ENCODE measurements at places on chromosomes 4 and X.
A peak's percentile ranks its signal among the peaks of the same experiment; 100 is the strongest.

GRCh38 chr4:76148142-76148865 lies at the start of gene NUP54:
Gene NUP54, minus strand, starts transcription at chr4:76148397. Its CDS starts 23 bp downstream, at chr4:76148374.
- peak; percentile 93 for DNase-seq

DNA sequence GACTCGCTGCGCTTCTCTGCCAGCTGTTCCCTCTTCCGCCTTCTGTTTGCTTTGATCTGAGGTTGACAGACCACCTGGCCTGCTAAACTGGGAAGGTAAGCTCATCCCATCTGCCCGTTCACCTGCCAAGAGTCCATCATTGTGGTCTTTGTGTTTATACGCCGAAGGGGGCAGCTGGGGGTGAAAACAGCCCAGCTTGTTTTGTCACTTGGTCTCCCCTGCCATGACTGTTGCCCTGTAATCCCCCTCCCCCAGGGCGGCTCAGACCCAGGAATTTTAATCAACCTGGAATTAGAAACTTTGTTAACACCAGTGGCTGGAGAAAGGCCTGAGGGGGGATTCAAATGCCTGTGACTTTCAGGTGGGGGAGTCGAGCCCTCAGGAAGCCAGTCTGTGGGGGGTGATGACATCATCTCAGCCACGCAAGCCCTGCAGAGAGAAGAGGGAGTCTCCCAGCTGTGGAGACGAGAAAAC lies 333.3 kb downstream of the BCOR start:
- no peak for DNase-seq

GRCh38 chr4:123739806-123740205 lies 343.2 kb downstream of the SPRY1 start:
- no peak for DNase-seq

DNA sequence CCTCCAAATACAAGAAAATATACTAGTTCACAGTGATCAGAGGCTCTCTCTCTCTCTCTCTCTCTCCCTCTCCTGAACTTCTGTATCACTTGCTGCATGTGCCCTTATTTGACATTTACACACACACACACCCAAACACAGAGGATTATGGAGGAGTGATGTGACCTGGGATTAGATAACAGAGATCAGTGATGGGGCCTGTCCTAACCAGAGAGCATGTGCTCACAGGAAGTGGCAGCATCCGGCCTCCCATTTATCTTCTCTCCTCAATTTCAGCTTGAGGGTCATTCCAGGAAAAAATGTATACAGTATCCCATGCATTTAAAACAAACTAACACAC lies 143.0 kb downstream of the TSPAN5 start:
- no peak for DNase-seq

- DNase-seq, result no peak
Measured at GRCh38 chr4:18975916-18976808, 954.6 kb upstream of the LCORL start.

DNA sequence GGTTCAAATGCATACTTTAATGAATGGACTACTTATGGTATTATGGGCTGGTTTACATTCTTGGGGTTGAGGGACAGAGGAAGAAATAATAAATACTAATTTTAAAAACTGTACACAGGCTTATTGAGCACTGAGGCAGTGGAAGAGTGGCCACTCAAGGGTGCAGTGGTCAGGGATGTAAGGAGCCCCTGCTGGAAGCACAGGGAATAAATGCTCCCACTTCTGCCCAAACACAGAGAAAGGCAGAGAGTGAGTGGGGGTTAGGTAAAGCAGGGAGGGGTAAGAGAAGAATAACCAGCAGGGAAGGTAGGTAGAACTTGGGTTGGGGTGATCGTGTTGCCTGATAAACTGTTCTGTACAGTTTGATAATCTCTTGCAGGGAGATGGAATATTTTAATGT lies 60.0 kb downstream of the GAB1 start:
- no peak for DNase-seq

All from stimulated activated CD4-positive, alpha-beta T cell treated with anti-CD3 and anti-CD28 coated beads, Interleukin-15, amount 100 ng/mL, for 48 hours (primary cell).